ENCODE measurements at places on chromosomes 11 and 22.

DNA sequence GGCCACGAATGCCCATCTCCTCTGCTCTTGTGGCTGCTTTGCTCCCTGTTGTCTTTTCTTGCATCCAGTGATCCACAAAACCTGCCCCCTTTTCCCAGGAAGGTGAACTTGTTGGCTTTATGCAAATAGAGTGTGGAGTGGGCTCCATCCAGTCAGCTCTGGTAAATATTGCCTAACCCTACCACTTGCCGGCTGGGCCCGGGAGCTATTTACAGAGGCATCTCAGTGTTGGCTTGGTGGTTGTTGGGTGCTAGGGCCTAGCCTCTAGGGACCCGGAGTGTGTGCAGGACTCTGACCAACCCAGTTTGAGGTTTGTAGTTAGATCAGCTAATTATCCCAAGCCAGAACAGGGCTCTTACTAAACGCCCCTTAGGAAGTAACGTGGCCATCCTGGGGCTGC is 40.8 kb upstream of the TLCD5 start:
- no peak for DNase-seq

GRCh38 chr11:4019891-4020290 is 74.7 kb upstream of the RRM1 start:
- no peak for DNase-seq

DNA sequence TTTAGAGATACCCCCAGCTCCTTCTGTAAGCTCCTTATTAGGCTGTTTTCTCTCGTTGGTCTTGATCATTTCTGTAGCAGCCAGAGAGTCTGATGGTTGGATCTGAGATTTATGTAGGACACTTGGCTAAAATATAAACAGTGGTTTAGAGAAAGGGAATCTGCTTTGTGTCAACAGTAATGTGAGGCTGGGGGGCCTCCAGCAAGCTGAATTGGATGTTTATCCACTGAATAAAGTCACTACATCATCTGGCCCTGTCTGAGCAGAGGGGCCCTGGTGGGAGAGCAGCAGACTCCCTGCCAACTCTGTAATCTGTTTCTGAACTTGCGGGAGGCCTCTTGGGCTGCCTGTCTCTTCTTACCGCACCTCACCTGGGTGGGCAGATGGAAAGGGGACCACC is 328.5 kb upstream of the PLET1 start:
- no peak for DNase-seq

GRCh38 chr11:35114906-35115687 is 23.9 kb upstream of the CD44 start:
- DNase-seq, result no peak

- DNase-seq, result no peak
These were observed 1281.1 kb downstream of the TBC1D22A start for GRCh38 chr22:48043581-48043980.

DNA sequence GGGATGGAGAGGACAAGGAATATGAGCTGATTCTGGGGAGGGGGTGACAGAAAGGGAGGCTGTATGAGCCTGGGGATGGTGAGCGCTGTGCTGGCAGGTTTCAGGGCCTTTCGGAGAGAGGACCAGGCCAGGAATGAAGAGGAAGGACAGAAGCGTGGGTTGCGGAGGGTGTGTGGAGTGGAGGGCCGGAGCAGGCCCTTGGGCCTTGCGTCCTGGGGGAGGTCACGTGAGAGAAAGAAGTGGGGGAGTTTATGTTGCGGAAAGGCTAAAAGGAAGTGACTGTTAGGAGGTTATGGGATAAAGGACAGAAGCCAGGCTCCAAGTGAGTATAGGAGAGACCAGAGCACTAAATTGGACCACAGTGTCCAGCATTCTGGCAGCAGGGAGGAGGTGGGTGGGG is 17.5 kb downstream of the BCR start:
- no peak for DNase-seq

DNA sequence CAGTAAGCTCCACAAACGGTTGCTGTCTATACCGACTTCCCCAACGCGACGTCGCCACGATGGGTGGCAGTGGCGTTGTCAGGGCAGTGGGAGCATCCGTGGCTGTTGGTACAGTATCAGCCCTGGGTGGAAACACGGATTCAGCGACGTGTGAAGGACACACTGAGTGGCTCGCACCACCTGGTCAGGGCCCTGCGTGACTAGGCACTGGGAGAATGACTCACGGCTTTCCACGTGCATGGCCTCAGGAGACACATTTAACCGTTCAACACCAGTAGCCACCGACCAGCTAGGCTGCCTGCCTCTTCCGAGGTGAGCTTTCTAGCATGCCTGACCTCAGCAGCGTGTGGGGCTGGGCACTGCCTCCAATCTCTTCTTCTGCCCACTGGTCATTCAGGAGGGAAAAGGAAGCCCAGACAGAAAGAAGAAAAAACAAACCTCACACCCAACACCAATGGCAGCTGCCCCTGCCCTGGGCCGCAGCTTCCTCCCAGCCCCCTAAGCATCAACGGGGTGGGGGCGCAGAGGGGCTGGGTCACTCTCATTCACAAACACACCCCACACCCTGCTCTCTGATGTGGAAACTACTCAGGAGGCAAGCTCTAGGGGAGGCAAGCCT is 59.0 kb downstream of the MYH9 start:
- peak; percentile 55 for DNase-seq

DNA sequence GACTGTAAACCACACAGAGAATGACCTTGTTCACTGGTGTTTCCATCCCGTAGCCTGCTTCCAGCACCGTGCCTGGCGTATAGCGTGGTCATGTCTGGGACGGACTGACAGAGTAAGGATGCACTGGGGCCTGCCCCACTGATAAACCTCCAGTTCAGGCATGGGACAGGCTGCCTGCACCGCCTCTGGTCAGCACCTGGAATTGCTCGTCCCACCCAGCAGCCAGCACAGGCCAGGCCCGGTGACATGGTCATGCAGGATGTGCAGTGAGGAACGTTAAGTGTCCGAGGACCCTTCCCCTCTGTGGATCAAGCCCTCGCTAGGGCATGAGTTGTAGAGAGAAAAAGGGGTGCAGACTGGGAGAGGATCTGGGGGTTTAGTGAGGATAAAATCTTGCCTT is 44.8 kb downstream of the LMO1 start:
- no peak for DNase-seq

DNA sequence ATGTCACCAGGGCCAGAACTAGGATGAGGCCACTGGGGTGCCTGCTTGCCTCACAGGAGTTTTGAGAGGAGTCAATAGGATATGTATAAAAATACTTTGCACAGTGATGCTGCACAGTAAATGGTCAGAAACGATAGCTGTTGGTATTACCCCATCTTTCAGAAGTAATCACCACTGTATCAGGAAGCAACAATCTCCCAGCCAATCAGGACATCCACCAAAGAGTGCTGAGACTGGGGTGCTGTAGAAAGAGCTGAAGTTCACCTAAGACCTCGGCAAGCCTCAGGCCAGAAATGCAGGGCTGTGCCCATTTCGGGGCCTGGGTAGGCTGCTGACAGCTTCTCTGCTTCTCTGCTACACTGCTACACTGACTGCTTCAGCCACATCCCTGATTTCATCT is 17.4 kb downstream of the LMO2 start:
- DNase-seq, result no peak
